ENCODE measurements at places on chromosomes 2 and 18.

DNA sequence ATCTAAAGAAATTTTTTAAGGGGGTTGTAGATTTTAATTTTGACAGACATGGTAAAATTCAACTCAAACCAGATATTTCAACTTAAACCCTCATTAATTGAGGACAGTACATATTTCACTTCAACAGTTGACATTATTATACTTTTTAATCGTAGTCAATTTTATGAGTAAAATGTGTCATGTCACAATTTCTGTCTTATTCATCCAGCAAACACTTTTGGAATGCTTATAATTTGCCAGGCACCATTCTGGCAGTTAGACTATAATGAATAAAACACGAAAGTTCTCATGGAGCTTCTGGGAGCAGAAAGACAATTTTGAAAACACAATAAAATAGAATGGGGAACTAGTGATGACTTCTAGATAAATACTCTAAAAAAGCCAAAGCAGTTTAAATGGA is 1094.8 kb downstream of the SUCLG1 start:
- DNase-seq = no peak

GRCh38 chr2:11680901-11681721 is 11.1 kb upstream of the NTSR2 start:
- DNase-seq = no peak

- DNase-seq = no peak
Measured at GRCh38 chr2:148968776-148969319, 69.7 kb upstream of the LYPD6B start.

DNA sequence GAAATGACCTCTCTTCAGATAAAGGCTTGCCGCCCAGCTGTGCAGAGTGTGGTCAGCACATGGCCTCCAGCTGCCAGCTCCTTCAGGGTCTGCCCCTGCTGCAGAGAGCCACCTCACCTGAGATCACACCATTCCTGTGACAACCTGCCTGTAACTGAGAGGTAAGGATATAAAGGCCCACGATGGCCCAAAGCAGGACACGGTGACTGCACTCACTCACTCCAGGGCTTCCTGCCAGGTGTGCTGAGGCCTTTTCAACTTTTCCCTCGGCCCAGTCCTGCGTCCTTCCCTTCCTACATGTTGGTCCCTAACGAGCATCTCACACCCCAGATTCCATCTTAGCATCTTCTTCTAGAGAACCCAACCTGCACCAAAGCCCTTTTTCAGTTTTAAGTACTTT is 36.2 kb downstream of the ANKRD44 start:
- no peak for DNase-seq

DNA sequence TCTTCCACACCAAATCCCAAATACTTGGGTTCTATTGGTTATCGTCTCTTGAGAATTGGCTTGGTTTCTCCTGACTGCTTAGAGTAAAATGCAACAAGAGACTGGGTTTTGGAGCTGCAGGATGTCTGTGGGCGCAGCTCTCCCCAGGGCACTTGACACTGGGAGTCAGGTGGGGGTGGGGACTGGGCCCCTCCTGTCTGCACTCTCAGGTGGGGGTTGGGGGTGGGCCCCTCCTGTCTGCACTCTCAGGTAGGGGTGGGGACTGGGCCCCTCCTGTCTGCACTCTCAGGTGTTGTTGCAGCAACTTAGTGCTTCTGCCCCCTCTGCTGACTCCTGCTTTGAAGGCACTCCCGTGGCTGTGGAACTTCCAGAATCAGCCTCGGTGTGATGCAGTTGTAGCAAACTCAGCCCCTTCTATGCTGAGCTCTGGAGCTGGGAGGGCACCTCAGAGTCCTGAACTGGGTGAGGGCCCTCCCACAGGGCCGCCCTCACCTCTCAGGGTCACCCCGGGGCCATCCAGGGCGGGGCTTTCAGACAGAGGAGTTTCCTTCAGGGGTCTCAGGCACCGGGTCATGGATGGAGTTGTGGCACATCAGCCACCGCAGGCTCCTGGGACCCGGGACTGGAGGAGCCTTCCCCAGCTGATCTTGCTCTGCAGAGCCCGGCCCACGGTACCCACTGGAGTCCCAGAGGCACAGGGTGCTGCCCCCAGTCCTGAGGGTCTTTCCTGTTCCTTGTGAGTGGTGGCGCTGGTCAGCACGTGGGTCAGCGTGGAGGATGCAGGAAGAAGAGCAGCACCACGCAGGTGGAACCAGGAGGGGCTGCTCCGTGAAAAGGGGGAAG is 22.9 kb upstream of the CIDEA start:
- no peak for DNase-seq

- DNase-seq = no peak
Measured at GRCh38 chr2:74550231-74550630, 3.5 kb downstream of the LOXL3 start.

DNA sequence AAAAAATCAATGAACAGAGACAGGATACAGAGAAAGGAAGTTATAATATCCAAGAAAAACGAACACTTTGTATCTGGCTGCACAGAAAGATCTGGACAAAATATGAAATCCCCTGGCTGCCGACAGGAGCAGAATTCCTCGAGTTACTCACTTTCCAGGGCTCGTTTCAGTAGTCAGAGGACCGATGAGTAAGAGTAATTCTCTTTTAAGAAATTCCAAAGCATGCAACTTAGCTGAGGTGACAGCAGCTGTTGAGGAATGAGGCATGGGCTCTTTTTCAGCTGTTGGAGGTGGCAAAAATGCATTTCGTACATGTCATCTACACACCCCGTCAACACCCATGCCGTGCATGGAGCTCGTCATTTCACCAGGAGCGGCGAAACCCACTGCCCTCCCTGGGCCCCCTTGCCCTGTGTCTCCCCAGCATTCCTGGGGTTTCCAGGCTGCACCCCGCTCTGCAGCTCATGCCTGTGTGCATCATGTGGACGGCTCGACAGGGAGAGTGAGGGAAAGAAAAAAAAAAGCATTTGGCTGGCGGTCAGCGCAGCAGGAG is 210.8 kb upstream of the SMIM21 start:
- no peak for DNase-seq

DNA sequence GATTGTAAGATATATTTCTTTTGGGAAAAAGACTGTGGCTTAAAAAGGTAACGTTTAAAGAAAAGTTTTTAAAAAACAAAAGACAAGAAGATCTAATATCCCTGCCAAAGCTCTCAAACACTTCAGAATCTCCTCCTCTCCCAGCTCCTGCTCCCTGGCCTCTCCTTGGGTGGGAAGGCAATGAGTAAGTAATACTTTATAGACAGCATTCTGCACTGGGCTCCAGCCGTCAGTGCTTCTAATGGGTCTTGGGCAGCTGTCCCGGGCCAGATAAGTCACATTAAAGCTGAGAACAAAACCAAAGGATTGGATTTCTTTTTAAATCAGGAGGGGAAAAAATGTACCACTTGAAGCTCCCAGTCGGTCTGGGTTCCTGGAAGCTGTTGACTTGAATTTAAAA is 133.7 kb downstream of the ALPK2 start:
- no peak for DNase-seq

Measured in right forelimb (tissue), 1 donor.